ENCODE measurements at places on chromosomes 4 and X.

DNA sequence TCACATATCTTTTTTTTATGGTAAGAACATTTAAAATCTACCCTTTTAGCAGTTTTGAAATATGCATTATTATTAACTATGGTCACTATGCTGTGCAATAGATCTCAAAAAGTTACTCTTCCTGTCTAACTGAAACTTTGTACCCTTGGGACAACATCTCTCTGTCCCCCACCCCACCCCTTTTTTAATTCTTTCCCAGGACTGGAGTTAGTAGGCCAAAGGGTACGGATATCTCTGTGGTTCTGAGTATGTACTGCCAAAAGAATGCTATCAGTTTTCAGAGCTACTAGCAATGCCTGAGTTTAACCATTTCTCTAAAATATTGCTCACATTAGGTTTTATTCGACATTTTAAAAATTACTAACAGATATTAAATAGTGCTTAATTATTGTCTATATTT is 4.7 kb upstream of the FAM241A start:
- DNase-seq: no peak

DNA sequence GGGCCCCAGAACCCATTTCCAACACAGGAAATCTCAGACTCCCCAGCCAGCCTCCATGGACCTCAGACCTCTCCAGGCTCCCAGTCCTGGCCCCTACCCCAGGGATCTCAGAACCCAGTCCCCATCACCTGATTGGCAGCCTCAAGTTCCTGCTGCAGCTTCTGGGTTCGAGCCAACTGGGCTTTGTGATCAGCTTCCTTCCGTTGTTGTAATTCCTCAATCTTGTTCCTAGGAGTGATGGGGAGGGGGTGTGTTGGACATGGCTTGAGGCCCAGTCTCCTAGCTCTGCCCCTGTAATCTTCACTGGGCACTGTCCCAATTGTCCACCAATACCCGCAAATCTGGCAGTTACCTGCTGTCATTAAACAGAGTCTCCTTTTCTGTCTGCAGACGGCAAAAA is 12.6 kb downstream of the GRIPAP1 start:
- no peak for DNase-seq

GRCh38 chrX:108071578-108071977 is 19.8 kb downstream of the PSMD10 start:
- DNase-seq: no peak

GRCh38 chr4:100707786-100708185 is 190.0 kb upstream of the EMCN start:
- peak; percentile 11 for DNase-seq

DNA sequence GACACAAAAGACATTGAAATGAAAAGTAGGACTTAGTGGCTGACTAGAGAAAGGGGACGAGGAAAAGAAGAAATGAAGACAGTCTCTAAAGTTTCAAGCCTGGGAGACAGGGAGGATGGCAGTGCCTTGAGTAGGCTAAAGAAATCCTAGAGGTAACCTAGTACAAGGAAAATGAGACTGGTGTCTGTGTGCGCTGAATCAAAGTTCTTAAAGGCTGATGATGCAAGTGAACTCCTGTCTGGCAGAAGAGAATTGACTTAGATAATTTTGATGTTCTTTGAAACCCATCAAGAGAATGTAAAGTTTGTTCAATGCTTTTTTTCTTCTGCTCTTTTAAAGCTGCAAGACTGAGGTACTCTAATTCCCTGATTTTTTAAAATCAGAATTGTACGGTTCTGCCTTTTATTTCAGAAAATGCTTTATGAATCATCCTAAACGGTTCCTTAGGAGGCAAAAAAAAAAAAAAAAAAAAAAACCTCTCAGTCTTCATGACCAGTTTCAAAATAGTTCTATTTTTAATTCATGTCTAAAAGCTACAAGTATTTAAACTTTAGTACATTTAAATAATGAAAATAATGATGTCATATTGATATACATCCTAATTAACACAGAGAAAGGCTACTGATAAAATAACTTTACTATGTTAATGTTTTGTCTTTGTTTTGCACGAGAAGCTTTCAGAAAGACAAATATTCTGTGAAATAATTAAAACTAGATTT is 189.8 kb downstream of the PPP3CA start:
- DNase-seq: no peak

DNA sequence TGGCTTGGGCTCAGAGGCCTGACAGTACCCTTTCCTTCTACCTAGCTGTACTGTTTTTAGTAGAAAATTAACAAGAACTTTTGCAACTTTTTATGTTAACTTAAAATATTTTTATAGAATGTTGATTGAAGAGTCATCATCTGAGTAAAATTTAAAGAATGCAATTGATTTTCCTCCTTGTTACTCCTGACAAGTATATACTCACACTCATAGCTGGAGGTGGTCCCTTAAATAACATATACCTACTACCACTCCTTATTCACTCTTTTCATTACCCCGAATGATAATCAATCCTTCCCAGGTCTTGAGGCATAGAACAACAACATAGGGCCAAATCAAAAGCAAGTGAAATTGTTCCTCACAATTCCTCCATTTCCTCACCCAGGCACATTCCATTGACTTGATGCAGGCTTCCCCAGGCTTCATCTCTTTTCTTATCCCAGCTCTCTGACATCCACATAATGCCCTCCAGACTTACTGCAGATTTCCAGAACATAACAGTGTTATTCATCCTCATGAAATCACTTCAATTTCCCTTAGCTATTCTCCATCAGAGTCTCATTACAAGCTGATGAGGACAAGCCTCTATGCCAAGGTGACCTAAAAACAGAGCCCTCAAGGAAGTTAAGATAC is 73.2 kb upstream of the ANXA10 start:
- peak; percentile 25 for DNase-seq
